ENCODE measurements at places on chromosomes 6 and 20.

DNA sequence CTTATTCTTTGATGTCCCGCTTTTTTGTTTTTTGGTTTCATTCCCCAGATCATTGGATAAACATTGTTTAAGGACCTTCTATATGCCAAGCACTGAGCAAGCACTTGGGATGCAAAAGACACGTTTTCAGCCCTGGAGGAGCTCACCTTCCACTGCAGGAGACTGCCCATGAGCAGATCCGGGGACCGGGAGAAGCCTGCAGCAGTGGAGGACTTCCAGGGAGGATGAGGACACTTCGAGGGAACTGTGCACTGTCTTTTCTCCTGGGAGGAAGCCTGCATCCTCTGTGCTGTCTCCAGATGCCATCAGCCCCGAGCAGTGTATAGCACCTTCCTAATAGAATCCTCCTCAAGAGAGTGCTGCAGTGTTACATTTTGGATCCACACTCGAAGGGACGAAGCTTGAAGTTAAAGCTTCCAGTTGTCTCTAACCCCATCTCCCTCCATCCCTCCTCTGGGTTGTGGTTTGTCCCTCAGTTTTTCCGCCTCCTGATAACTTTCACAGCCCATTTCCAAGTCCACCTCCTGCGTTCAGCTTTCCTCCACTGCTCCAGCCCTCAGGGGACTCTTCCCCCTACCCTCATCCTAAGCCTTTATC, 5.8 kb upstream of the KCNG1 start:
- DNase-seq: no peak

DNA sequence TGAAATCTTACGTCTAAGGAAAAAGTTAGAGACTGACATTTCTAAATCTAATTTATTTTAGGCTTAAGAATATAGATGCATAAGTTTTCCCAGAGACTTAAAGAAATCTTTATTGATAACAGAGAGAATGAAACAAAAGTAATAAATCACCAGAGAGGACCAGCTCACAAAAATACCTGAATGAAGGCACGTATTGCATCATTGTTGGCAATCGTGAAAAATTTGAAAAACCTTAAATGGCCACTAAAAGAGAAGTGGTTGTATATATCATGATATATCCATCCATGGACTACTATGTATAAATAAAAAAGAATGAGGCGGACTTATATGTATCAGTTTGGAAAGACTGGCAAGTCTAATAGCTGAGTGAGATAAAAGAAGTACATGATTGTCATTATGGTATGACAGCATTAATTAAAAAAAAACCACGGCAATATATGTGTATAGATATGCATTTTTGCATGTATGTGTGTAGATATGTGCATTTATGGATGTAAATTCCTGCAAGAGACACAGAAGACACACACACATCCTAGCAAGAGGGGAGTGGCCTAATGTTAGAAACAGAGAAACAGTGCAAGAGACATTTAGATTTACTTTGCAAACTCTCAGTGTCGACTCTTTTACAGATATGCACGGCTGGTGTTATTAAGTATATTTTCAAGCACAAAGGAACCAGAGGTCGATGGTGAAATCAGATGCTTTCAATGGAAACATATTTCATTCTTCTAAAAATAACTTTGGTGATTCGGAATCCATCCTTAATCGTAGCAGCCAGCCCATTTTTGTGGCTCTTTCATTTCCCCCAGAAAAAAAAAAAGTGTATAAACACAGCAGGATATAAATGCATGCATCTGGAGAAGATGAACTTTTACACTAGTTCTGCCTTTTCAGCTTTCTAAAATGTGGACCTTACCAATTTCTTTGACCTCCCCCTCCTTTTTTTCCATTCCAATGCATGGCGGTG, 156.1 kb upstream of the SALL4 start:
- DNase-seq: no peak

GRCh38 chr6:100568255-100568654, 103.5 kb upstream of the SIM1 start:
- DNase-seq: no peak

GRCh38 chr6:4402477-4402976, 267.2 kb upstream of the ECI2 start:
- DNase-seq: no peak

DNA sequence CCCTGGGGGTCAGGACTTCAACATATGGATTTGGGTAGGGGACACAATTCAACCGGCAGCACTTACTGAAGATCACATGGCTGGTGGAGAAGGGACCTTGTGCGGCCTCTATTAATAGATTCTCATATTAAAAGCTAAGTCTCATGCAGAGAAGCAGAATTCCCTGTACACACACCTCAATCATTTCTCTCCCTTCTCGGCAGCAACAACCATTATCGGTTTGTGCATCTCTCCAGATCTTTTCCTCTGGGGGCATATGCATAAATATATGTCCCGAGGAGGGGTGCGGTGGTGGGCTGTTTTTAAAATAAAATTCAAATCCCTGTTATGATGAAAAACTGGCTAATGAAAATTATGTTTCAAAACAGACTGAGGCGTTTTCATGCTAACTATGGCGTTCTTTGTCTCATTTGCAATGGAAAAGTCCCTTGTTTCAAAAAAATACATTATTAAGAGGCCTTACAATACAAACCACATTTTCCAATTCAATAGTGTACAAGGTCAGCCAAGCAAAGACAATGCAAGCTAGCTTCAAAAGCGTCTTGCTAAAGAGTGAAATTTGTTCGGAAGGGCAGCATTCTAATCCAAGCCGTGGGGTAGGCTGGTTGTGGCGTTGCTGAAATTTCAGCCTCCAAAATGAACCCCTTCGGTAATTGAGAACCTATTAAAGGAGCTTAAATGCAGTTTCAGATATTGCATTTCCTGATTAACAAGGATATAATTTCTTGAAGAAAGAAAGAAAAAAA, 17.3 kb downstream of the APCDD1L start:
- no peak for DNase-seq

DNA sequence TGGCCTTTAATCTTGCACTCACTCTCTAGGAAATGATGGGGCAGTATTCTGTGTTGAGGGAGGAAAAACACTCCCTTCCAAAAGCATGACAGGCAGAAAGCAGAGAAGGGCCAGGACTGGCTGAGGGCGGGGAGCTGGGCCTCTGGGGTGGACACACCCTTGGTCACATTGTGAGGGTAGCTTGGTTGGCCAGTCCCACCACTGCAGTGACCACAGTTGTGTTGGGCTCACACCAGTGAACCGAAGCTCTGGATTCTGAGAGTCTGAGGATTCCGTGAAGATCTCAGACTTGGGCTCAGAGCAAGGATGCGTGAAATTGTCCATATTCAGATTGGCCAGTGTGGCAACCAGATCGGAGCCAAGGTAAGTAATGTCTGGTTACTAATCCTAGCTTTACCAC, at the start of gene TUBB1:
Gene TUBB1, plus strand, starts transcription at position 213 of the 400 bp plus-strand sequence. Its CDS starts 94 bp downstream, at position 307.
- no peak for DNase-seq

DNA sequence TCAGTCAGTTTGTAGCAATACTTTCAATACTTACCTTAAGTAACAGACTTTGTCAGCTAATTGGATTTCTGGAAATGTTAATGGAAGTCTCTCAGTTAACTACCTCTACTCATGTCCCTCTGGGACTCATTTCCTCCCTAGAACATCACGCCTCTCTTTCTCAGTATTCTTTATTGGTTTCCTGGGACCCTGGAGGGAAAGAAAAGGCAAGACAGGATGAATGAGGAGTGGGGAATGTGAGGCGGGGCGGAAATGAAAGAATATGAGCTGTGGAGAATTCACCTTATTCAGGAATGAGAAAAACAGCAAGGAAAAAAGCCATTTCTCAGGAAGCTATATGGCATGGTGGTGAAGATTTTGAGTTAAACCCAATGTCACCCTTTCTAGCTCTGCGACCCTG, 62.7 kb downstream of the ANKS1A start:
- no peak for DNase-seq

- DNase-seq: no peak
Measured at GRCh38 chr6:43269273-43270007, 26.2 kb downstream of the TTBK1 start.

DNA sequence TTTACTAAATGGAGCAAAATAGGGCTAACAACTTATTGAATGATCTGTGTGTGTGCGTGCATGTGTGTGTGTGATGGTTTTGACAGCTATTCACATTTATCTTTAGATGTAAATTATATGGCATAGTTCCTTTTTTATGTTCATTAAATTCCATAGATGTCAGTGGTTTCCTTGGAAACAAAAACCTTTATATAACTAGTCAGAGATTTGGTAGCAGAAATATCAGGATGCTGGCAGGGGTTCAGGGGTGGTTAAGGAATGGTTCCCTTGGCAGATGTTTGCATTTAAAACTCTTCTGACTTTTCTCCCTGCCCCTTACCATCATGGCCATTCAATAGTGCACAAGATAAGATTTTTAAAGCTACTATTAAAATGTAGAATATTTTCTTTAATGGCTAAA, 256.6 kb downstream of the PLCB1 start:
- no peak for DNase-seq
